Effector CD8-positive, alpha-beta T cell (primary cell): ENCODE measurements at places on chromosomes 3 and 15.

- no peak for DNase-seq
These were observed 22.5 kb upstream of the SEMA3F start for GRCh38 chr3:50132421-50133282.

DNA sequence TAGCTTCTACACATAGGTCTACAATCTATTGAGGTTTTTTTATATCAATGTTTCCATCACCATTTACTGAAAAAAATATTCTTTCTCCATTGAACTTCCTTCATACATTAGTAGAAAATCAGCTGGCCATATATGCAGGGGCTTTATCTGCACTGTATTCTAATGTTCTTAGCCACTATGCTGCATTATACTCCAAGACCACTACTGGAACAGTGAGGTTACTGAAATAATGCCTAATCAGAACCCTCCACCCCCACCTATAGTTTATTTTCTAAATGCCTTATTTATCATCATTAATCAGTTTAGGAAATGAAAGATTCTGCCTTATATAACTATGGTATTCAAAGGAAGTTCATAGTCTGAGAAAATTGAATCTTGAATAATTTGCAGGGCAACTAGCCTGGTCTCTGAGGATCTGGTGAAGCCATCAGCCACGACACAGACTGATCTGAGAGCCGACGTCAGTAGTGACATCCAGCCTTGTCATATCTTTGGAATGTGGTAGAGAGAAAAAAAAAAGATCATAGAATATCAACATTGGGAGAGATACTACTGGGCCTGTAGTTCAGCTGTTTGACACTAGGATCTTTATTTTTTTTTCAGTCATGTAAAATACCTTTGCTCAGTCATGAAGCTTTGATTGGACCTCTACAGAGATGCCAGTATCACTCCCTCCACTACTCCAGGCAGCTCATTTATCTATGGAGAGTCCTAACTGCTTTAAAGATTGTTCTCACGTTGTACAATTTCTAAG, 66.6 kb downstream of the P3H2 start:
- DNase-seq, result no peak

- DNase-seq, result no peak
These were observed 15.7 kb downstream of the BHLHE40 start for GRCh38 chr3:4994823-4995499.

- DNase-seq, result no peak
These were observed 47.4 kb downstream of the ERICH6 start for GRCh38 chr3:150656316-150656715.

DNA sequence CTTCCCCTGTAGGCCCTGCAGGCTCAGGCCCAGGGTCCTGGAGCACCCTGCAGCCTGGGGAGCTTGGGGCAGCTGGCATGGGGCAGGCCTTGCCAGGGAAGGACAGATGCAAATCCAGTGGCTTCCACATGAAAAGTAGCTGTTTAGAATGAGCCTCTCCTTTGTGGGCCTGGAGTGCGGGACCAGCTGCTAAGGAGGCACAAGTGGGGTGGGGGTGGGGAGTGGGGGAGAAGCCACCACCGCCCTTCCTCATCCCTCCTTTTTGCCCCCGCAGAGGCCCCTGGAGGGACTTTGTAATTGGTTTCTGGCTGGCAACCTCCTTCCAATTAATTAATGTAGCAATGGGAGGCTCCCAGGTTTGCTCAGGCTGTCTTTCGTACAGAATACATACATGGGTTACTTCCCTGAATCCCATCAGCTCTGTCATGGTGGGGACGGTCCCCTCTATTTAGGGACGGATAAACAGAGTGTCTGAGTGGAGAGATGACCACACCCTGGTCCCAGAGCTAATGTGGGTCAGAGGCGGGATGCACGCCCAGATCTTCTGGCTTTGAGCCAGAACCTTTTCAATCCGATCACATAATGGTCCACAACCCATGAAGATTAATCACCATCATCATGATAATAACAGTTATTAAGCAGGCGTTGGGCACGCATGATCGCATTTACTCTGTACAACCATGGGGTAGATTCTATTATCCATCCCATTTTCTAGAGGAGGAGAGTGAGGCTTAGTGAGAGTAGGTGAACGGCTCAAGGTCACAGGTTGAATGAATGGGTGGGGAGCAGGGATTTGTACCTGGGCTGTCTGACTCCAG, 6.2 kb downstream of the CORO2B start:
- no peak for DNase-seq

- DNase-seq, result no peak
These were observed 38.4 kb downstream of the CMC1 start for GRCh38 chr3:28279770-28280169.

DNA sequence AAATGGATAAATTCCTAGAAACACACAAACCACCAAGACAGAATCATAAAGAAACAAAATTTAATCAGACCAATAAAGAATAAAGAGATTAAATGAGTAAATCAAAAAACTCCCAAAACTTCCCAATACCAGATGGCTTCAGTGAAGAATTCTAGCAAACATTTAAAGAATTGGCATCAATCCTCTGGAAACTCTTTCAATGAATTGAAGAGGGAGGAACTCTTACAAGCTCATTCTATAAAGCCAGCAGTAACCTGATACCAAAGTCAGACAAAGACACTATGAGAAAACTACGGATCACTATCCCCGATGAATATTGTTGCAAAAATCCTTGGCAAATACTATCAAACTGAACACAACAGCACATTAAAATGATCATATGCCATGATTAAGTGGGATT, 81.9 kb upstream of the SLCO2A1 start:
- DNase-seq, result no peak

- peak; percentile 56 for DNase-seq
These were observed 17.2 kb upstream of the GNB5 start for GRCh38 chr15:52208306-52208946.

GRCh38 chr3:78668302-78668701, 1099.5 kb downstream of the ROBO1 start:
- no peak for DNase-seq

DNA sequence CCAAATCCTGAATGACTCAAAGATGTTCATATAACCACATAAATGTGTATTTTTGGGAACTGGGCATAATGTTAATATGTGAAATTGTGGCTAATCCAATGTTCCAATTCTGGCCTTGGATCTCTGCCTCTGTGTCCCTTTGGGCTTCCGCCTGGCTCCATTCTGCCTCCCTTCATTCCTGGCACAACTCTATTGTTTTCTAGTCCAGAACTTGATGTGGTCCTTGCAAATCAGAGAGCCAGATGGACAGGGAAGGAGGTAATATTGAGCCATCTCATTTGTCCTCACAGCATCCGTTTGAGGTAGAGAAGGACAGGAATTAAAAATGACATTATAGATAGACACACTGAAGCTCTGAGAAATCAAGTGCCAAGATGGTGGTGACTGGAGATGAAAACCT, 355.7 kb upstream of the TBL1XR1 start:
- no peak for DNase-seq

DNA sequence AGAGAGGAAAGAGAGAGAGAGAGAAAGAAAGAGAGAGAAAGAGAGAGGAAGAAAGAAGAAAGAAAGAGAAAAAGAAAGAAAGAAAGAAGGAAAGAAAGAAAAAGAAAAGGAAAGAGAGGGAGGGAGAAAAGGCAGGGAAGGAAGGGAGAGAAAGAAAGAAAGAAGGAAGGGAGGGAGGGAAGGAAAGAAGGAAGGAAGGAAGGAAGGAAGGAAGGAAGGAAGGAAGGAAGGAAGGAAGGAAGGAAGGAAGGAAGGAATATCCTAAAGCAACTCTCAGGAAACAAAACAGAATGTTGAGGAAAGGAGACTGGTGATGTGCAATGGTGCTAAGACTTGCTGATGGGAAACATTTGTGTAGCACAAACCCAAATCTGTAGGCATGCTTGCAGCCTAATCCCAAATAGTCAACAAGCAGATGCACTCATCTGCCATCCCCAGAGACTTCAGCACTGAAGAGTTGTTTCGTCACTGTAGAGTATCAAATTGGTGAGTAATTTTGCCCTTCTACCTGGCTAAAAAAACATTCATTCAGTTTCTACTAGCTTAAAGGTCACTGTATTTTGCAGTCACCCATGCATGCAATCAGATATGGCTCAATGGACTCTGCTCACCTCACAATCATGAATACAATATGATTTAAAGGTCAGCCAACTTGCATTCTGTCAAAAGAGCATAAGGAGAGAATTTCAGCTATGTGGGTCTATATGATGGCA, 480.3 kb downstream of the FGF12 start:
- no peak for DNase-seq

- DNase-seq, result no peak
These were observed 116.5 kb downstream of the RBMS3 start for GRCh38 chr3:29397406-29397805.

- DNase-seq, result no peak
These were observed 20.5 kb downstream of the POLR2M start for GRCh38 chr15:57727031-57727430.

GRCh38 chr3:134337511-134338200, 36.6 kb downstream of the AMOTL2 start:
- DNase-seq, result no peak

DNA sequence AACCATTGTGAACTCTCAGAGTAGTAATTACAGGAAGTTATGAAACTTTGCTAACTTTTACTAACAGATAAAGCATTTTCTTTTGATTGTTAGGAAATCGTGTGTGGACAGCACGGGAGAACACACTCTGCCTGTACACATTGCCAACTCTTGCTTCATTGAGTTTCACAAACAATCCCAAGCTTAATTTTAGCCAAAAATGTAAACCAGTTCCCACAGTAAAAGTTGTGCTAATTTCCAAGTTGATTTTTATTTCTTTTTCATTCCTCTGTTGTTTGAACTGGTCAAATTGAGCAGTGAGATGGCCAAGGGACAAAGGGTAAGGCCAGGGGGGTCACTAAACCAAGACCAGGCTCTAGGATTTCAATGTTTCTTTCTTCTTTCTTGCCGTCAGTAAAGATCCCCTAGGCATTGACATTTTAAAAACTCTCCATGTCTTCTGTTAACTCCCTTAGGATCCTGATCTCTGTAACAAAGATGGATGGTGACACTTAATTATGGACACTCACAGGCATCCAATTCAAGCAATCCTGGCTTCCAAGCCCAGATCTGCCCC, 414.9 kb downstream of the RBMS3 start:
- DNase-seq, result no peak

DNA sequence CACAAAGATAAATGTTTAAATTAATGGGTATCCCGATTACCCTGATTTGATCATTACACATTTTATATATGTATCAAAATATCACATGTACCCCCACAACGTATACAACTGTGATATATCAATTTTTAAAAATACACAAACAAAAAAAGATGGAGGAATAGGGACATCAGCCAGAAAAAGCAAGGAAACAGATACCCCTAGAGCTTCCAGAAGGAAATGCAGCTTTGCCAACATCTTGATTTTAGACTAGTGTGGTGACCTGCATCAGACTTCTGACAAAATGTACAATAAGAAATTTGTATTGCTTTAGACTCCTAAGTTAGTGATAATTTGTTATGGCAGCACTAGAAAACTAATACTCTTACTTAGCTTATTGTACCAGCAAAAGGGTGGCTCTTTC, 483.8 kb downstream of the TUSC7 start:
- no peak for DNase-seq

DNA sequence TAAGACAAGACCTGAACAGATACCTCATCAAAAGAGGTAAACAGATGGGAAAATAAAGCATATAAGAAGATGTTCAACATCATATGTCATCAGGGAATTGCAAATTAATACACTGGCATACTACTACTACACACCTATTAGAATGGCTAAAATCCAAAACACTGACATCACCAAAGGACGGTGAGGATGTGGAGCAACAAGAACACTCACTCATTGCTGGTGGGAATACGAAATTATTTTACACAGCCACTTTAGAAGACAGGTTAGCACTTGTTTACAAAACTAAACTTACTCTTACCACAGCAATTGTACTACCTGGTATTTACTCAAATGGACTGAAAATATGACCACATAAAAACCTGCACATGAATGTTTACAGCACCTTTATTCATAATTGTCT, 119.6 kb downstream of the GSK3B start:
- DNase-seq, result no peak

DNA sequence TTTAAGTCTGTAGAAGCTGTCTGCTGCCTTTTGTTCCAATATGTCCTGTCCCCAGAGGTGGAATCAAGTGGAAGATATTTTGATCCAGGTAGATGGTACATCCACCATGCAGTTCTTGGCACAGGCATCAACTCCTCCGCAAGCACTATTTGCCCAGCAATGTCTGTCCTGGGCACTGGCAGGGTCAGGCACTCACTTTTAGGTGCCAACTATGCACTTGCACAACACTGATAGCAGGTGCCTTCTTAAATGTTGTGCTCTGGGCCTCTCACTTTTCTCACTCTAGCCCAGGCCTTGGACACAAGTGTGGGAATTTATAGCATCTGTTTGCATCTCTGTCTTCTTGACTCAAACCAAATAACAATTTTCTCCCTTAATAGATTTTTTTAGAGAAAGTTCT, 140.5 kb upstream of the UBE2E2 start:
- no peak for DNase-seq

DNA sequence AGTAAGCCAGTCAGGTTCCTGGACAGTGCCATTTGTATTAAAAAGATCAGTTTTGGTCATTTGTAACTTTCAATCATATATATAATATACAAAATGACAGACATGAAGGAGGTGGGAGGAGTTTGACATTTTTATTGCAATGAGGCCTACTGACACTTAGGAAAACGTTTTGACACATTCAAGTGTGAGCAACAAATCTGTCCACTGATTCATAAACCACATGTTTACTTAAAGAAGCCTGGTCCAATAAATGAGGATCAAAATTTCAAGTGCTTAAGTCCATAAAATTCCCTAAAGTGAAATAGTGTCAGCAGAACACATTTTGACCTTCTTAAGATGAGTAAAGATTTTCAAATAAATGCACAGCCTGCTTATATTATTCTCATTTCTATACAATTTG, 137.3 kb downstream of the MECOM start:
- DNase-seq, result no peak

GRCh38 chr3:197298945-197299854, 788 bp upstream of the DLG1 start:
- DNase-seq, result peak; percentile 3

DNA sequence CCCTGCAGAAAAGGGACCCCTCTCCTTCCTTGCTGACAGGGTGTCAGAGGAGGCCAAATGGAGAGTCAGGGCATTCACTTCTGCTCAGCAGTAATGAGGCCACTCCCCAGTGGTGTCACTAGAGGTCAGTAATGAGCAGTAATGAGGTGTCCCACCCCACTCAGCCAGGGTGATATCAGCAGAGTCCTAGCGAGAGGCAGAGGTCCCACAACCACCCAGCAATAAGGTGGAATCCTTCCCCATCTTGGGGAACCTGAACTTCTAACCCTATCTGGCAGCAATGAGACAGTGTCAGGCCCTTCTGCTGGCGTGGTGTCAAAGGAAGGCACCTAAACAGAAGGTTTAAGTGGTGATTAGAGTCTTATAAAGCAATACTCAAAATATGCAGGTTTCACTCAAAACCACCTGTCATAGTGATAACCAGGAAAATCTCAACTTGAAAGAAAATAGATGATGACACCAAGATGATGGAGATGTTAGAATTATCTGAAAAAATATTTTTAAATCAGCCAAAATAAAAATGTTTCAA, 12.9 kb downstream of the OCA2 start:
- DNase-seq, result peak; percentile 39

GRCh38 chr3:15636028-15636709, 34.6 kb downstream of the BTD start:
- no peak for DNase-seq
